ENCODE measurements at places on chromosomes 4 and X.

DNA sequence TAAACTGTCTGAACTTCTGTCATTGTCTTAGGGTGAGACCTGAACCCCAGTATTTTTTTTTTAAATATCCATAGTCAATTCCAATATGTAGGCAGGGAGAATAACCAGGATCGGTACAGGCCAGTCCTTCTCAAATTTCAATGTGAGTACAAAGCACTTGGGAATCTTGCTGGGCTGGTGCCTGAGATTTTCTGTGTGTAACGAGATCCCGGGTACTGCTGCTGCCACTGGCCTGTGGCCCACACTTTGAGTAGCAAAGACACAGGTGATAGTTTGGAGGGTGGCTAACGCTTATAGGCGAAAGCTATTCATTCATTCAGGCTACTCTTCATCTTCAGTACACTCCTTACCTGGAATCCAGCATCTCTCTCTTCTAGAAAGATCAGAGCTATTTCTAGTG lies 923.6 kb upstream of the TENM3 start:
- DNase-seq = no peak

DNA sequence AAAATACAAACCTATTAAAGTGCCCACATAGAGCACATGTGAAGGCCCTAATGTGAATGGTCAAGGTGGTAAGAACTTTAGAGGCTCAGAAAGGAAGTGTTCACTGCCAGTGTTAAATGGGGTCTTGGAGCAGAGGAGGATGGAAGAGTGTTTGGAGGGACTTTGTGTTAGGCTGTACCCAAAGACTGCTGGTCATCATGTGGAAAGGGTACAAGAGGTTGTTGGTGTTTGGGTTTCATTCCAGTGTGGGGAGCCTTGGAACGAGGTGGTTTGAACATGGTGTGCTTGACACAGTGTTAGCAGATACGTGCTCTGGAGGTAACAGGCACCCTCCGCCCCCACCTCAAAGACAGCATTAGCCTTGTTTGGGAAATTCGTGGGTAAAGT lies 73.1 kb downstream of the RAPGEF2 start:
- DNase-seq = no peak

DNA sequence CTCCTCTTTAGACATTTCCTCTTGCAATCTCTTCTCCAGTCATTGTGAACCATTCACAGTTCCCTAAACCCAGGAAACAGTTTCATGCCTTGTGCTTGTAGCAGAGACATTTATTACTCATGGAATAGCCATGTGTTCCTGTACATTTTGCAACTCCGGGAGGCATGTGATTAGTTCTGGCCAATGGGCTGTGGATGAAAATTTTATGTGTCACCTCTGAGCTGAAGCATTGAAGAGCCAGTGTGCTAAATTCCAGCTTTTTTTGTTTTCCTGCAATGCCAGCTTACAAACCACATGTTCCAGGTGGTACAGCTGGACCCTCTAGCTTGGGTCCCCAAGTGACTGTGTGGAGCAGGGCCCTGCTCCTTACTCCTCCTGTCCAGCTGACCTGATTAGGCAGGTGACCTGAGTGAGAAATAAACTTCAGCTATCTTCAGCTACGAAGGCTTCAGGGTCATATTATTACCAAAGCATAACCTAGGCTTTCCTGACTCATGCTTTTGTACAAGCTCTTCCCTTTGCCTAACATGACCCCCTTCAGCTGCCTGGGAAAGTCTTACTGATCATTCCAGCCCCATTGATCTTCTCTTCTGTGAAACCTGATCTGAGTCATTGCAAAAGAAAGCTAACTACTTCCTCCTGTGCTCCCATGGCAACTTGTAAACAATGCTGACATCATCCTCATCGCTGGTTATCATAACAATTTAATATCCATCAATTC lies 200.4 kb downstream of the PTTG2 start:
- DNase-seq = peak; percentile 98

GRCh38 chr4:2860391-2861348 lies 17.0 kb downstream of the ADD1 start:
- DNase-seq = no peak

- DNase-seq = peak; percentile 72
Measured at GRCh38 chr4:99447079-99447478, 11.9 kb upstream of the ADH7 start.

DNA sequence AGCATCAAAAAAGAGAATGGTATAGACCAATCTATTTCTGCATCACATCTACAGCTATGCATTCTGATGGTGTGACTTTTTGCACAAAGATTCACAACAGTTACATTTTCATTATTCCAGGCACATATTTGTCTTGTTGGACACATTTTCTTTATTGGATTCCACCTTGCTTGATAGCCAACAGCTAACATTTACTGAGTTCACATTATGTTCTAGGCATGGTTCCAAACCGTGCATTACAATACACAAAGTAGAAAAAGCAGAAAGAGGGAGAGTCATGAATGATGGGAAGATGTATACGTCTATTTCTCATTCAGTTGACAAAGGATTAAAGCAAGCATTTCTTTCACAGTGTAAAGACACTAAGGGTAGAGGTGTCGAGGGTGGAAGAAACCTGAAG lies 22.9 kb upstream of the CLGN start:
- DNase-seq = no peak

Data from GM23248 (cell line).